Hematopoietic multipotent progenitor cell treated with erythropoietin and hydrocortisone succinate and interleukin-3 and kit ligand, for 8 days (in vitro differentiated cells): ENCODE measurements at places on chromosomes 2 and 18.

- DNase-seq: peak; percentile 15
Observed at GRCh38 chr2:460861-461260, 173.0 kb upstream of the ALKAL2 start.

GRCh38 chr18:61901323-61901986 is 8.6 kb upstream of the RNF152 start:
- peak; percentile 51 for DNase-seq

GRCh38 chr2:110124038-110124825 is 8.6 kb upstream of the MALL start:
- no peak for DNase-seq

DNA sequence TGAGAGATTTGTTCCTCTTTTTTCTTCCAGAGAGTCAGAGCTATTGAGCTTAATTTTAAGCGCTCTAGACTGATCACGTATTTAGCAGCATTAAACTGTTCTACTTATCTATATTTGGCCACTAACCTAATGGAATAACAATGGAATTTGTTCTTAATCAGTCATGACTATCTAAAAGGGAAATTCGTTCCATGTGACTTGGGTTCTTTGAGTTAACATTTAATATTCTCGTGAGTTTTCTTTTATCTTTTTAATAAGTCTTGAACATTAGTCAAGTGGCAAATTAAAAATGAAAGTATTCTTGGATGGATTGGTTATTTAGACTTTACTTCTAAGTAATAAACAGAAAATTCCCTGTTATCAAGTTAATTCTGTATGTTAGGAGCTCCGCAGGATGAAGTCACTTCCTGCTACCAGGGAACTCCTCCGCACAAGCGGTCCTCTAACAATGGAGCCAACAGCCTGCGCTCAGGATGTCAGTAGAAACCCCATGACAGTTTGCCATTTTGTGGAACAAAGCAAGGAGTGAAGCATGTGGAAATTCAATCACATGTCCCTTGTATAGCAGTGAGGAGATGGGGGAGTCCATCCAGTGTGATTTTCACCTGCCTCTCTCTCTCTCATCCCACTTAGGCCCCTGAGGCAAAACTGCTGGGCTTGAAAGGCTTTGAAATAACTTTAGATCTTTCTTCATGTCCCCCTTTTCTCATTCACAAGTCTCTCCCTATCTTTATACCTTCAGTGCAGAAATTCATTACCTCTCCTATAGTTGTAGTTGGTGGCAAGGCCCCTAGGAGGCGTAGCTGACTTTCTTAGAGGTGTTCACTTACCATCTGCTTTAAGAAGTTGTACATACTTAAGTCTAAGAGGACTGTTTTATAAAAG is 138.1 kb downstream of the WDR7 start:
- DNase-seq: peak; percentile 45

DNA sequence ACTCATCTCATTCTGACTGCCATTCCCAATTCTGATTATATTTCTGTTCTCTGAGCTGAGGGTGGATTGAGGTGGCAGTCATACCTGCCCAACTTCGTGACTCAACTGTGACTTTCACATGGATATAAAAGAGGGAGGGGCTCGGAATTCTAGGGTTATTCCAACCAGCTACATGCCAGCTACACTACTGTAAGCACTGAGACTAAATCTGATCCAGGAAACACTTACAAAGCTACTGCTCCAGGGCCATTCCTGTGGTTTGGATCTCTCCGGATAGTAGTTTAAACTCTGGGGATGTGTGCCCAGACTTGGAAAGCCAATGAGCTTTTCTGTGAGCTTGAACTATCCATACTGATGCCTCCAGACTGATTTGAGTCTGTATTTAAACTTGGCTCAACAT is 7.9 kb downstream of the MAP2 start:
- DNase-seq: no peak

- no peak for DNase-seq
Observed at GRCh38 chr2:19540739-19541525, 182.5 kb upstream of the OSR1 start.

- DNase-seq: peak; percentile 27
Observed at GRCh38 chr2:69163109-69163508, 150.1 kb downstream of the ANTXR1 start.

DNA sequence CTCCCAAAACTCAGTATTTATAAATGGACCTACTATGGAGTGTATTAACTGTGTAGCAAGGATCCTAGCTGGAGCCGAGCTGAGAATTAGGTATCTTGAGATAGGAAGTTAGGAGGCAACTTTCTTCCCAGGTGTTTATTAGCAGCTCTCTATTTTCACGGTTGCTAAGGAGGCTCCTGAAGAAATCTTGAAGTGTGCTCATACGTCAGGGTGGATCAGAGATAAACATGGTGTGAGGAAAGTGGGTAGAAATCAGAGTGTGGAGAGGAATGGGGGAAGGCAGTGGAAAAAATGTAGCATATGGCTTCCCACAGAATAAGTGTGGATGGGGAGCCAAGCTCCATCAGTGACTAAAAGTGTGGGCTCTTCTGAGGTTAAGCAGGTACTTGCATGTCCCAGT is 104.3 kb downstream of the ABCA12 start:
- no peak for DNase-seq
